ENCODE measurements at places on chromosomes 11 and 22.

GRCh38 chr11:105046898-105047579 is 1.9 kb upstream of the CARD16 start:
- no peak for DNase-seq

DNA sequence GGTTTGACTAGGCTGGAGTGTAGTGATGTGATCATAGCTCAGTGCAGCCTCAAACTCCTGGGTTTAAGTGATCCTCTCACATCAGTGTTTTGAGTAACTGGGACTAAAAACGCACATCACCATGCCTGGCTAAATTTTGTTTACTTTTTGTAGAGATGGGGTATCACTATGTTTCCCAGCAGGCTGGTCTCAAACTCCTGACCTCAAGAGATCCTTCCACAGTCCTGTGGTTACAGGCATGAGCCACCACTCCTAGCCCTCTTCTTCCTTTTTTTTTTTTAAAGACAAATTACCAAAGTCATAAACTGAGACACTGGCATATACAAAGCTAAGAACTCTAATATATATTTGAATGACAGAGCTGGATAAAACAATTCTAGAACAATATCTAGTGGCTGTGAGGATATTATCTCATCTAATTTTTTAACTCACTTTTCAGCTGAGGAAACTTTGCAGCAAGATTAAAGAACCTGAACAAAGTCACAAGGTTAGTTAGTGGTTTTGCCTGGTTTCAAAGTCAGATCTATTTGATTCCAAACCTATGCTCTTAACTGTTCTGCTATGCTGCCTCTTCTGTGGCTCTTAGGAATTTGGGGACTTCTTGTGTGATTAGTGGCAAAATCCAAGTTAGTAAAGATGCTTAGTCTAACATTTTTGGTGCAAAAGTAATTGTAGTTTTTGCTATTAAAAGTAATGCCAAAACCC is 95.3 kb upstream of the RAG2 start:
- no peak for DNase-seq

DNA sequence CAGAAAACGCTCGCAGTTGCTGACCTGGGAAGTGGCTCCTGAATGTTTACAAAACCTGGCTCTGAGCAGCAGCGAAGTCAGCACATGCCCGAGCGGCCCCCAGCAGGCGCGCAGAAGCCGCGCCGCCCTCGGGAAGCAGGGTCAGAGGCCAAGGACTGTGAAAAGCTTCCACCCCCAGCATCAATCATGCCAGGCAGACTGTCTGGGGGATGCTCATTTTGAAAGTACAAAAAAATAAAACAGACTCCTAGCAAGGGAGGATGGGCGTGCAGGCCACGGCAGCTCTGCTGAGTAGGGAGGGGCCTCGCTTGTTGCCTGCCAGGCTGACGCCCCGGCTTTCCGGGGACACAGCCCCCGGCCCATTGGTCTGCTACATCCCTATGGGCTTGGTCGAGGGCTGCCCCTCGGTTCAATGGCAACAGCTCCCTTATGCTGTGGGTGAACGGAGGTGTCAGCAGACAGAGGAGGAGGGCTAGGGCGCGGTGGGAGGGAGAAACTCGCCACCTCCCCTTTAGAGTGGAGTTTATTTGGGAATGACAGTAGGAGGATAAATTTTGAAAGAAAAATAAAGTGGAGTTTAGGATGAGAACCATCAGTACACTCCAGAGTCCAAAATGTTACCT is 37.7 kb upstream of the GNB1L start:
- DNase-seq: peak; percentile 29

DNA sequence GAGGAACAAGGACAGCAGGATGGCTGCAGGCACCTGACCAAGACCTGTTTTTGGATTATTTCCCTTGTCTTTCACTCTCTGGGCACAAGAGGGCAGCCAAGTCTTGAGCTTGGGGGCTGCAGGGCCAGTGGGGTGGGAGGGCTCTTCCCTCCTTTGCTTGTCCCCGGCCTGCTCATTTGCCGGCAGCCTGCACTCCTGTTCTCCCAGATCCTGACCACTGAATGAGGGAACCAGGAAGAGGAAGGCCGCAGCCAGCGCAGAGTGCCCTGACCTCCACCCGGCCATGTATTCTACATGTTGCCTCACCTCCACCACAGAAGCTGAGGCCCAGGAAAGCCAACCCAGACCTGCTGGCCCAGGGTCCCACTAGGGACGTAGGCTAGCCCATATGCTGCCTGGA is 15.5 kb upstream of the NNMT start:
- DNase-seq: no peak

GRCh38 chr11:65506290-65506771 is 7.5 kb downstream of the MALAT1 start:
- DNase-seq: no peak

GRCh38 chr11:10730151-10730550 is 20.9 kb upstream of the CTR9 start:
- no peak for DNase-seq

- DNase-seq: no peak
Observed at GRCh38 chr11:4606231-4607015, 1.6 kb downstream of the TRIM68 start.

- no peak for DNase-seq
Observed at GRCh38 chr22:48182031-48182430, 1419.6 kb downstream of the TBC1D22A start.

GRCh38 chr11:403021-403760 is 9.2 kb downstream of the PKP3 start:
- no peak for DNase-seq

DNA sequence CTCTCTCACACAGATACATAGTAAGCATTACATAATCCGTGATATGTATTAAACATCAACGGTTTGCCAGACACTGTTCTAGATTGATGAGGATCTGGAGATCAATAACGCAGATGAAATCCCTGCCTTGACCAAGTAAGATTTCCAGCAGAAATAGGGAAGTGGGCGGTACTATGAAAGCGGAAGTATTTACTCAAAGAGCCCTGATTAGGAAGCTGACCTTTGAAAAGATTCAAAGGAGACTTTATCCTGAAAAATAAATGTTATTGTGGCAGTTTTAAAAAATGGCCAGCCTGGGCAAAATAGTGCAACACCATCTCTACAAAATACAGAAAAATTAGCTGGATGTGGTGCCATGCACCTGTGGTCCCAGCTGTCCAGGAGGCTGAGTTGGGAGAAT is 26.8 kb downstream of the GAB2 start:
- no peak for DNase-seq

DNA sequence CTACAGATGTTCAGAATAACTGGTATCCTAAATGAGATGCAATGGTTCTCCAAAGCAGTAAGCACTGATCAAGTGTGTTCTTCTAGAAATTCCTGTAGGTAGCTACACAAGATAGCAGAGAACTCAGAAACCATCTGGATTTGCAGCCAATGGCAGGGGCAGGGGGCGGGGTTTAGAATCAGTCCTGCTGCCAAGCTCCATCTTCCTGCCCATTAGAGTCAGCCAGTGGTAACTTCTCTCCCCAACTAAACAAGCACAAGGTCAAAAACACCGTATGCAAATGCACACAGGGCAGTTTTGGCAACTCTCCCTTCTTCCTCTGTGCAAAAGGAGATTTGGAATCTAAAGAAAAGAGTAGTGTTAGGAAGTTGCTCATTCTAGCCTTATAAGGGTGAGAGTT is 237.5 kb upstream of the CCDC90B start:
- DNase-seq: no peak

GRCh38 chr11:63623513-63624140 is 9.4 kb upstream of the PLAAT3 start:
- DNase-seq: no peak

- no peak for DNase-seq
Observed at GRCh38 chr22:35359380-35360065, 21.4 kb upstream of the HMOX1 start.

GRCh38 chr11:134250246-134250645 is 2.9 kb downstream of the THYN1 start:
- no peak for DNase-seq

- no peak for DNase-seq
Observed at GRCh38 chr11:587546-587945, 11.3 kb downstream of the PHRF1 start.

GRCh38 chr11:59291228-59291627 is 67.5 kb upstream of the OR5AN1 start:
- no peak for DNase-seq

DNA sequence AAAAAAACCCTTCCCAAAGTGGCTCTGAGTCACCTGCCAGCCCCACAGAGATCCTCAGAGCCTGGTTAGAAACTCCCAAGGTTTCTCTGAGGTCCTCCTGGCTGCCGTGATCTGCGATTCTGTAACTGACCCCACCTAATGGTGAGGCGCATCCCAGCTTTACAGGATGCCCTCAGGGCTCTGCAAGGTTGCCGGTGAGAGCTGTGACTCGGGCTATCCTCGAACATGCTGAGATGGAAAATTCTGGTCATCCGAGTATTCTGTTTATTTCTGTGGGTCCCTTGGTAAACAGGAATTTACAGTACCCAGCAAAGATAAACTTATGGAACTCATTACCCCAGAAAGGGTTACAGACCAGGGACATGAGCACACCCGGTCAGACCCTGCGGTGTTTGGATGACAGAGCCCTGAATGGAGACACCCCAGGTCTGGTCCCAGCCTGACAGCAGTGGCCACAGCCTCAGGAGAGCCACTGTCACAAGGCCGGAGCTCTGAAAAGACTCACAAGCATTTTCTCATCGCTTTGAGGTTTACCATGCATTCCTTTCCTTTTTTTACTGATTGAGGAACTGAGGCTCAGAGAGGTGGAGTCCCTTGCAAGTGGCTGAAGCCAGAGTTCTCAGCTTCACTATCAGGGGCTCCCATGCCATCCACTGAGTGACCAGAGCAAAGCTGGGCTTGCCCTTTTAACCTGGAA is 22.2 kb downstream of the LIF start:
- DNase-seq: no peak

- DNase-seq: no peak
Observed at GRCh38 chr11:126392633-126393013, 37.1 kb downstream of the ST3GAL4 start.

DNA sequence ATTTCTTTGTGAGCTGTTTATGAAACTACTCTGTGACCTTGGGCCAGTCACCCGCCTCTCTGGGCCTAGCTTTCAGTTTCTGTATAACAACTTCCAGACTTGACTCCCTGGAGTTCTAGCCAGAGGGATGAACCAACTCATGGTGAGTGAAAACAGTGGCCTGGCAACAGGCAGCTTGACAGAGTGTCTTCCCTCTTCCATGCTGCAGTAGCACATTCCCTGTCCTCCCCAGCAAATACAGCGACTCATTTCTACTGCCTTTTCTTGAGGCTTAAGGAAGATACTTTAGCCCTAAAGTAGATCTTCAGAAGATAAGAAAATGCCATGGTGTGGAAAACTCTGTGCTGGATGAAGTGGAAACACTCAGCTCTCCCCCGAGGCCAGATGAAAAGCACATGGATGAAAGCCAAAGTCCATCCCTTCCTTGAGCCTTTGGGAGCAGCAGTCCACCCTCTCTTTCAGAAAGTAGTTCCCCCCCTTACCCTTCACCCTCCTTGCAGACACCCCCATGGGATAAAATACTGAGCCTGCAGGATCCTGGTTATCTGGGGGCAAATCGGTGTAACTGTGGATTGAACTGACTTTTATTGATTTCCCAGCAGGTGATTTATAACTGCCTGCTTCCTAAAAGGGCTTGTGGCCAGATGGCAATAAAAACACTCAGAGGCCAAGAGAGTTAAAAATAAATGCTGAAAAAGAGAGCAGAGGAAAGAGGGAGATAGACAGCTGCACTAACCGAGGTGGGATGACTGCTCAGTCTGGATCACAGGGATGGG is 24.1 kb downstream of the IRAG1 start:
- no peak for DNase-seq

DNA sequence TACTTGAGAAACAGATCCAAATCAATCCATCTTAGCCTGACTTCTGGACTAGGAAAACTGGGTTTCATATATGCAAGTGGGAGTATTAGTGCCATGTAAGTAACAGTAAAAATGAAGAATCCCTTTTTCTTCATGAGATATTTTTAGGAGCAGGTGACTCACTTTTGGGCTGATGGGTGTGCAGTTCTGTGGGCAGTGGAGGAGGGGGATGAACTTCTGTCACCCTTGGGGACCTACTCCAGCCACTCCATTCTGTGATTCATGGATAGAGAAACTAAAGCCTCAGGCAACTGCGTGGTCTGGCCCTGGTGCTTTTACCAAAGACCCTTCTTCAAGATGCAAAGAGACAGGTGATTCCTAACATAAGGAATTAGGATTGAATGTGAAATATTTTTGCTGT is 208.6 kb upstream of the NARS2 start:
- DNase-seq: no peak

GRCh38 chr11:12114193-12115033 is 4.0 kb downstream of the MICAL2 start:
- DNase-seq: no peak

Measured in T-helper 1 cell (primary cell).